Left kidney (tissue), 8 donors: ENCODE measurements at places on chromosomes 6 and 20. TPM values are rescaled to one million over a fixed set of nuclear protein-coding genes. Genes with fewer than 3 reads are reported as not detected.

- DNase-seq = no peak
Measured at GRCh38 chr20:50194422-50194830, 3.8 kb downstream of the CEBPB start.

GRCh38 chr6:128465368-128466343 lies 54.7 kb downstream of the PTPRK start:
- DNase-seq = no peak

- no peak for DNase-seq
Measured at GRCh38 chr6:2973676-2974075, 2.3 kb upstream of the SERPINB6 start.

DNA sequence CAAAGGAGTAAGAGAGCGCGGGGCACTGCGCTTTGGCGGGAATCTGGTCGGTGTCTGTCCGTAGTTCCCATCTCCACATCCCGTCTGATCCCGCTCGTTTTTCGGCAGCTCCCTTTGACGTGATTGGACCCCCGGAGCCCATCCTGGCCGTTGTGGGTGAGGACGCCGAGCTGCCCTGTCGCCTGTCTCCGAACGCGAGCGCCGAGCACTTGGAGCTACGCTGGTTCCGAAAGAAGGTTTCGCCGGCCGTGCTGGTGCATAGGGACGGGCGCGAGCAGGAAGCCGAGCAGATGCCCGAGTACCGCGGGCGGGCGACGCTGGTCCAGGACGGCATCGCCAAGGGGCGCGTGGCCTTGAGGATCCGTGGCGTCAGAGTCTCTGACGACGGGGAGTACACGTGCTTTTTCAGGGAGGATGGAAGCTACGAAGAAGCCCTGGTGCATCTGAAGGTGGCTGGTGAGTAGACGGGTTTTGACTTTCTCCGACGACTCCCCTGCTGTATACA lies 1.4 kb downstream of the BTN1A1 start:
- DNase-seq = no peak

DNA sequence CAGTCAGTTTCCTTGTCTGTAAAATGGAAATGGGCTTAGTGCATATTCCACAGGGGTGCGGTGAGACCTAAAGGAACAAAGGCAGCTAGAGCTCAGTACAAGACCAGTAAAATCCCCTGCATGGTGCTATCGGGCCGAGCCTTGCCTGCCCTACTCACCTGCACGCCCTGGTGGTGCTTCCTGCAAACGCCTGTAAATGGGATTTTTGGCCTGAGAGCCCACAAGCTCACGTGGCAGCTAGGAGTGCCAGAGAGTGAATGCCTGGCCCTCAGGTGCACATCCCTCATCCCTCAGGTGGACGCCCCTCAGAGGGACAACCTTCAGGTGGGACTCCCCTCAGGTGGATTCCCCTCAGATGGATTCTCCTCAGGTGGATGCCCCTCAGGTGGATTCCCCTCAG lies 48.0 kb upstream of the VSX1 start:
- DNase-seq = no peak

DNA sequence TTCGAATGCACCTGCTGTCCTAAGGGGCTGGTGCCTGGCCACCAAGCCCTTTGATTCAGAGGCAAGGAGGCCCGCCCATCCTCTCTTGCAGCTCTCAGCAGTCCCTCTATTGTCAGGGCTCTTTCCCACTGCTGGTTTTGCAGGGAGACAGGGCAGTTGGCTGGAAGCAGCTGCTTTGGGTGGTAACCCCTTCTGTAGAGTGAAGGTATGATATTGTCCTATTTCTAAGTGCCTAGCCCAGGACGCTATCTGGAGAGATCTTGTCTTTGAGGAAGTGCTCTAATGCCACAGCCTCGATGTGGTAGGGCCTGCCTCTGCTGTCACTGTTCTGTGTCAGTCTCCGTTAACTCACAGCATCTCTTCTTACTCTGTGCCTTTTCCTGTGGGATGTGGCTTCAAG lies 5.6 kb downstream of the PLCG1 start:
- DNase-seq = no peak

- no peak for DNase-seq
Measured at GRCh38 chr6:170441316-170441715, 111.8 kb downstream of the PSMB1 start.

- no peak for DNase-seq
Measured at GRCh38 chr6:23305325-23305943, 736.1 kb downstream of the HDGFL1 start.

Gene NR2E1
- not detected for polyA plus RNA-seq

Gene RIMS1
- polyA plus RNA-seq = 2.8 TPM

Gene SAMHD1
- 26.3 TPM for polyA plus RNA-seq
